GM20000 (cell line): ENCODE measurements at places on chromosomes 7 and 10.

DNA sequence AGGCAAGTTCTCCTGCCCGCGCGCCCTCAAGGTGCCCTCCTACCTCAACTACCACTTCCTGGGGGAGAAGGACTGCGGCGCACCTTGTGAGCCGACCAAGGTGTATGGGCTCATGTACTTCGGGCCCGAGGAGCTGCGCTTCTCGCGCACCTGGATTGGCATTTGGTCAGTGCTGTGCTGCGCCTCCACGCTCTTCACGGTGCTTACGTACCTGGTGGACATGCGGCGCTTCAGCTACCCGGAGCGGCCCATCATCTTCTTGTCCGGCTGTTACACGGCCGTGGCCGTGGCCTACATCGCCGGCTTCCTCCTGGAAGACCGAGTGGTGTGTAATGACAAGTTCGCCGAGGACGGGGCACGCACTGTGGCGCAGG is 1.4 kb downstream of the FZD1 start:
- peak; percentile 31 for DNase-seq

DNA sequence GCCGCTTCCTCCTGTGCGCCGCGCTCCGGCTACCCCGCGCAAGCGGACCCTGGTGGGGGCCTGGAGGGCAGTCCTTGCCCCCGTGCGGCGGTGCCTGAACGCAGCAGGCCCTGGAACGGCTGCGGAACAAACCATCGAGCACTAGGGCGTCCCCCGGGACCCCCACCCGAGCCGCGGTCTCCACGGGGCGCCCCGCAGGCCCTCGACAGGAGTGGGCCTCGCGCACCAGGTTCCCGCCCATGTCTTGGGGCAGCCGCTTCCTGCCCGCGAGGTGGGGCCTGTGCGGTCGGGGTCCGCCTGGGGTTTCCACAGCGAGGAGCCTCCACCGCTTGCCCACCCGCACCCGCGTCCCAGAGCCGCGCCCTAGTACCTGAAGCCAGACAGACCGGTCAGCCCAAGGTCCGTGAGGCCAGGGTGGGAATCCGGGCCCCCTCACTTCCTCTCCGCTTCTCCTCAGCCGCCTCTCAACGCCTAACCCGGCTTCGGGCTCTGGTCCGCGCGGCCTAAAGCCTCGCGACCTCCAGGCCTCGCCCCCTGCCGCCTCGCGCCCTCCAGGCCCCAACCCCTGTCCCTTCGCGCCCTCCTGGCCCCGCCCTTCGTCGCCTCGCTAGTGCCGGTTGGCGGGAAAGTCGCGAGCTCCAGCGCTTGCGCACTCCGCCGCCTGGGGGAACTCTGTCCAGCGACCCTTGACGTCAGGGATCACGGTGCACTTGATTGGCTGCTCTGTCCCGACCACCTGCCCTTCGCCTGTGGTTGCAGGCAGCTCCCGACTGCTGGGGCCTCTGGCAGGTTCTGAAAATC is 7.0 kb upstream of the GBX1 start:
- DNase-seq, result peak; percentile 66

DNA sequence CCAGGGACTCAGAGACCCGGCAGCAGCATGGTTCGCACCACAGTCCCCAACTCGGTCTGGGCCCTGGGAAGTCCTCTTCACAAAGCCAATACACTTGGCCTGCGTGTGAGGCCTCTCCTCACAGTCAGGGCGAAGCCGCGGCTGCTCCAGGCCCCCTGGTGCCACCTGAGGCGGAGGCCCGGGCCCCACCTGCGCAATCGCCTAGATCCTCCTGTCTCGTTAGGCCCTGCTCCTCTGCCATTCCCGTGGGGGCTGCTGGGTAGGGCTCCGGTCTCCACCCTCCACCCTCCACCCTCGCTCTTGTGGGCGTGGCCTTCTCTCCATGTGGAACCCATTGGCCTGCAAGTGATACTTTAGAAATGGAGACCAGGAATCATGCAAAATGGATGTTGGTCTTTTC is 553.3 kb downstream of the INHBA start:
- DNase-seq, result no peak

- peak; percentile 88 for DNase-seq
Measured at GRCh38 chr10:79285315-79286197, 61.7 kb upstream of the PPIF start.

DNA sequence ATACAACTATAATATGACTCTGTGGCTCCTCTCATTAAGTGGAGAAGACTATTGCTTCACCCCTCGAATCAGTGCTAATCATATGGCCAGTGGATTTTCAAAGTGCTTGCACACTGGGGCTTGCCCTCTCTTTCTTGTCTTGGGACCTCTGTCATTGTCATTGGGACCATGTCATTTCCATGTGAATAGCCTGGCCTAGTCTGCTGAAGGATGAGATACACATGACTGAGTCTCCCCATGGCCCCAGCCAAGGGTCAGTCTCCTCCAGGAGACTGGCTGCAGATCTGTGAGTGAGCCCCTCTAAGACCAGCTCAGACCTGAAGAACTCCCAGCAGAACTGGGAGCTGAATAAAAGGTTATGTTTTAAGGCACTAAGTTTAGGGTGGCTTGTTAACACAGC is 39.5 kb downstream of the PKD1L1 start:
- DNase-seq, result no peak

- DNase-seq, result no peak
Measured at GRCh38 chr7:32242436-32242835, 172.2 kb upstream of the PDE1C start.

DNA sequence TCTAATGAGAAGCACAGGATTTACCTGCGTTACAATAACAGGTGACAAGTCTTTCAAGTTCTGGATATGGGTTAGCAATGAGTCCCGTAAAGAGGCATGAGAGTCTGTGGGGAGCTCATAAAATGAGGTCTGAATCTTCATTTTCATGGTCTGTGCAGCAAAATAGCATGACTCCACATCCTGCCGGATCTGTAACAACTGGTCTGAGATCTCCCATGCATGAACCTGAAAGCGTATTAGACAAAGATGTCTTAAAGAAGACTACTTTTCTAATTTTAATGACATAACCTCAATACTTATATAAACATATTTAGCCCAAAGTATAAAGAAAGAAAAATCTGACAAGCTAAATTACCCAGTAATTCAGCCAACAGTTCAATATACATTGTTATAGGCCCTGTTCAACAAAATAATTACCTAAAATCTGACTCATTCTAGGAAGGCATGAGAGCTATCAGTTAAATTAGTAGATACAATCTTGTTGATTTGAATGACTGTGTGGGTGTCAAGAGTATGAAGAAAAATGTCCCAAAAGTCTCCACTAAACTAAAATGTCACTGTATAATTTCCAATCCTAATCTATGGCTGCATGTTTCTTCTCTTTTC is 36.9 kb downstream of the TNPO3 start:
- peak; percentile 22 for DNase-seq

DNA sequence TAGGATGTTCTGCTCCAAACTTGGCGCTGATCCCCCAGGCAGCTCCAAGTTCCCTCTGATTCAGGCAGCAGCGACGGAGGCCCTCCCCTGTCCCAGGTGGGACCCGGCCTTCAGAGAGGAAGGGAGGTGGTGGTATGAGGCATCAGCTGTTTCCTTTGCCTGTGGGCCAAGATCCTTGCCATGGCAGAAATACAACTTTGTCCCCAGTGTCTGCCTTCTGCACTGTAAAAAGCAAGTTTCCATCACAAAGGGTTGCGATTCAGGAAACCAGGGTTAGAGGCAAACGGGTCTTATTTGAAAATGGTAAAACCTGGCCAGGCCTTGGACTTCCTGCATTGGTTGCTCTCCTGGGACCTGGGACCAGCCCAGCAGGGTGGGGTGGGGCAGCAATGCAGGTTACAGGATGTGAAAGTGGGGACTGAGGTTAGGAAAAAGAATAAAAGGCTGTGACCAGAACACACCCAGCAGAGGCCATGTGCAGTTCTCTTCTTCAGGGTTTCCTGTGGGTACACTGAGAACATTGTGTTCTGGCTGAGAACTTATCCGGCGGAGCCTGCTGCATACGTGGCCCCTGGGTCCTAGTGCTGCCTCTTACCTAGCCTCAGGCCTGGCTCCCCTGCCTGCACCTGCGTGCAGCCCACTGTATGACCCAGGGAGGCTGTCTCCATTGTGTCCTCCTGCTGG is 25.1 kb upstream of the DDIT4 start:
- peak; percentile 77 for DNase-seq

DNA sequence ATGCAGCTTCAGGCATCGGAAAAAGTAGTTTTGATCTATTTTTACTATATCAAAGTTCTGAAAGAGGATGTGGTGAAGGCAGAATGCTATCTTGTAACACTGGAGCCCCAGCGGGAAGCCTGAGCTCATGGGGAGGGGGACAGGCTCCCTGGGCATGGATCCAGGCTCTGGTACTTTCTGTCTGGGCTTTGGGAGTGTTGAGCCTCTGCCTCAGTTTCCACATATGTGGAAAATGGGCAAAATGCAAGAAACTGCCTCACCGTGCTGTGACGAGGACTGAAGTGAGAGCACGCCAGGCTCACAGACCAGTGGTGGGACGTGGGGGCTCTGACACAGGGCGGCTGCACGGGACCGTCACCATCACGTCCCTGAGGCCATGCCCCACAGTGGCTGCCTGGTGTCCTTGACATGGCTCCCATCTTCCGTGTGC is 182.9 kb upstream of the SHH start:
- no peak for DNase-seq

DNA sequence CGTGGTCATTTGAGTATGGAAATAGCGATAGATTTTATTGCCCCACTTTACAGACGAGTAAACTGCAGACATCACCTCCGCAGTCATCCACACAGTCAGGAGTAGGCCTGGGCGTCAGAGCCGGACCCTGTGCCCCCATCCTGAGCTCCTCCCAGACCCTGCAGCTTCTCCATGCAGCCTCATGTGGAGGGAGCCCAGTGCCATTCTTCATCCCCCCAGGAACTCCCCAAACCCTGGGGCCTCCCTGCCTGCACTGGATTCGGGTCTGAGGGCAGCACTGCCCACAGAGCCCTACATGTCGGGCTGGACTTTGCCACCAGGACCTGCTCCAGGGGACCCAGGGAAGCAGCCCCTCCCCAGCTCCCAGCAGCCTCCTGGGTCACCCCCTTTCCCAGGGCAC is 100.8 kb downstream of the MKI67 start:
- no peak for DNase-seq

GRCh38 chr10:128709686-128710085 is 583.5 kb upstream of the MKI67 start:
- no peak for DNase-seq
